ENCODE measurements at places on chromosomes 1 and 21.

GRCh38 chr1:2788506-2789163, 12.9 kb downstream of the TTC34 start:
- DNase-seq, result no peak

DNA sequence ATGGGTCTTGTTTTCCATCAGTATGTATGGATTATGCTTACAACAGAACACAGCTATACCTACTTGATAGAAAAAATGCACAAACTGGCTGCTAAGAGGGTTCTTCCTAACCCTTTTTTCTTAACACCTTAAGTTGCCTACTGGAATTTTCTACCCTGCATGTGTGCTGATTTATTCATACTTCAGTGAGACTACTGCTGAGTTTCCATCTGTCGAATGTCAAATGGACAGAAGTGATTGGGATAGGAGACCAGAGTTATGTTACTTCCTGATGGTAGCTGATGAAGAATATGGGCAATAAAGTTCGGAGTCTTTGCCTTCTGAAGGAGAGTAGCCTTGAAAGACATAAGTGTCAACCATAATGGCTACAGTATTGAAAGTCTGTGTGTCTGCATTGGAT, 6.5 kb upstream of the DNM3 start:
- no peak for DNase-seq

DNA sequence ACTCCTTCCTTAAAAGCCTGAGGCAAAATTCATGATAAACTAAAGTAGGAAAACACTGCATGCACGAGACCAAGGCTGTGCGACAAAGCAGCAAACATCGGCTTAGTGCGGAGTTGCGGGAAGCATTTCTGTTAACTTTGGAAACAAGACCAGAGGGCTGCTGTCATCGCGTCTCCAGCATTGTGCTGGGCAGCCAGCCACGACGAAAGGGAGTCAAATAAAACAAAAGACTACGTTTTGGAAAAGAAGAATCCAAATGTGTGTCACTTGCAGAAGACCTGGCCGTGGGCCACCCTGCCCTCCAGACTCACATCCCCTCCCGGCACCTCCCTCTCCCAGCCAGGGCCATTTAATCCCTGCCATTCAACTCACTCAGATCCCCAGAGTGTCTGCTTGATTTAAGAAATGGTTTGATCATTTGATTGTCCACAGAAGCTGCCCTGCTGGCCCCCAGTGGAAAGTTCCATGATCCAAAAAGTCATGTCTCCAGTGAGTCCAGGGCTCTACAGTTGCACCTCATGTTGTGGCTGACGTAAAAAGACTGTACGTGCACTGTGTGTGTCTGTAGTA, 2.4 kb upstream of the KRTAP10-11 start:
- DNase-seq, result no peak

- no peak for DNase-seq
Measured at GRCh38 chr1:88217386-88217785, 466.7 kb upstream of the PKN2 start.

GRCh38 chr1:184568148-184568547, 181.3 kb downstream of the C1orf21 start:
- no peak for DNase-seq

- DNase-seq, result peak; percentile 69
Measured at GRCh38 chr1:167533851-167534300, 15.5 kb upstream of the CD247 start.

- DNase-seq, result no peak
Measured at GRCh38 chr1:101278845-101279244, 42.0 kb downstream of the S1PR1 start.

- DNase-seq, result no peak
Measured at GRCh38 chr1:112974646-112975045, 18.6 kb upstream of the SLC16A1 start.

- DNase-seq, result no peak
Measured at GRCh38 chr1:28110555-28110954, 22.1 kb upstream of the EYA3 start.

DNA sequence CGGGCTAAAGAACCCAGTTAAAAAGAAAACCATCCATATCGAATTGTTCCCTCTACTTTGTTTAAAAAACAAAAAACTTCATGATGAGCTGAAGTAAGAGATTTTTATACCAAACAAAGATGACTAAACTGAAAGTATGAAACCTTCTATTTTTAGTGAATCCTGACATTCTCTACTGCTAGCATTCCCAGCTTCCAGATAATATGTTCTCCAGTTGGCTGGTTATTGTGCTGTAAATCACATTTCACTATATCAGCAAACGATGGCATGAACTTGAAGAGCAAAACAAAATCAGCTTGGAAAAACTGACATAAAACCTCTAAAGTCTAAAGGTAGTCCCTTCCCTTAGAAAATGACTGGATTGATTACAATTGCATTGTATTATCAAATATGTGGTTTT, 68.1 kb upstream of the APP start:
- DNase-seq, result no peak

- DNase-seq, result peak; percentile 19
Measured at GRCh38 chr1:242886137-242886536, 361.6 kb upstream of the PLD5 start.

- DNase-seq, result peak; percentile 60
Measured at GRCh38 chr1:1430114-1430982, 5.1 kb upstream of the VWA1 start.

- DNase-seq, result no peak
Measured at GRCh38 chr1:159951016-159951415, 3.0 kb downstream of the SLAMF9 start.

GRCh38 chr1:85672031-85672660, 36.1 kb downstream of the ZNHIT6 start:
- no peak for DNase-seq

GRCh38 chr21:17585875-17586450, 26.7 kb downstream of the BTG3 start:
- peak; percentile 38 for DNase-seq
